ENCODE measurements at places on chromosomes 13 and 19. TPM values are rescaled to one million over a fixed set of nuclear protein-coding genes. Genes with fewer than 3 reads are reported as not detected.

Gene METTL21C
- total RNA-seq: not detected

Gene LGALS14
- not detected for total RNA-seq

Gene CCDC122
- 16.8 TPM for total RNA-seq

Gene PLVAP
- 9.1 TPM for total RNA-seq

Gene TGFBR3L
- not detected for total RNA-seq

DNA sequence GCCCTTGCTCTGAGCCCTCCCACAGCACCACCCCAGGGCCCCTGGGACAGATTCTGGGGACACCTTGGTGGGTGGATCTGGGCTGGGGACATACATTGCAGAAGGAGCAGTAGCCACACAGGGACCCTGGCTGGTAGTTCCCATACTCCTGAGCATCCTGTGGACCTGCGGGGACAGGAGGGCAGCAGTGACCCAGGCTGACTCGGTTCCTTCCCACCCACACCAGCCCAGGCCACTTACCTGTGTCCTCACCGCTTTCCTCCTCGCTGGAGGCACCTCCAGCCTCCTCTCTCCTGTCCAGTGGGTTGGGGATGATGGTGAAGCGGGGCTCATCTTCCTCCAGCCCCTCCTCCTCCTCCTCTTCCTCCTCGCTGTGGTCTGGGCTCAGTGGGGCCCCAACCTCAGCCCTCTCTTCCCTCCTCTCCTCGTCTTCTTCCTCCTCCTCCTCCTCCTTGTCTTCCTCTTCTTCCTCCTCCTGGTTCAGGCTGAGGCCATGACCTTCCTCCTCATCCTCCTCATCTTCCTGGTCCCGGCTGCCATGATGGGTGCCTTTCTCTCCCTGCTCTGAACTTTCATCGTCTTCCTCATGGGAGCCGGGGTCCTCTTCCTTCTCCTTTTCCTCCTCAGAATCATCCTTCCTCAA is 1.9 kb downstream of the HRC start:
- DNase-seq: no peak

DNA sequence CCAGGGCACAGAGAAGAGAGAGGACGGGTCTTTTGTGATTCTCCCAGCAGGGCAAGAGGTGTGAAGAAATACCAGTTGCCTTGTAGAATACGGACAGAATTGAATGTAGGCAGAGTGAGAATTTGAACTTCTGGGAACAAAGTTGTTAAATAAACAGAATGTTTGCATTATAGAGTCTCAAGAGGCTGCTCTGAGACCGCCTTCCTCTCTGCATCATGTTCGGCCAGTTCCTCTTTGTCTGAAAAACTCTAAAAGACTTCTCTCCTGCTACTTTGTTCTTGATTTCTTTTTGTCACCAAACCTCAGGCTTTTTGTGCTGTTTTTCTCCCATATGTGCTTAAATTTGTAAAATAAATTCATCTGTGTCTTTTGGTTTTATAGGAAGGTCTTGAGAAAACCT is 256.4 kb downstream of the DLEU7 start:
- no peak for DNase-seq

DNA sequence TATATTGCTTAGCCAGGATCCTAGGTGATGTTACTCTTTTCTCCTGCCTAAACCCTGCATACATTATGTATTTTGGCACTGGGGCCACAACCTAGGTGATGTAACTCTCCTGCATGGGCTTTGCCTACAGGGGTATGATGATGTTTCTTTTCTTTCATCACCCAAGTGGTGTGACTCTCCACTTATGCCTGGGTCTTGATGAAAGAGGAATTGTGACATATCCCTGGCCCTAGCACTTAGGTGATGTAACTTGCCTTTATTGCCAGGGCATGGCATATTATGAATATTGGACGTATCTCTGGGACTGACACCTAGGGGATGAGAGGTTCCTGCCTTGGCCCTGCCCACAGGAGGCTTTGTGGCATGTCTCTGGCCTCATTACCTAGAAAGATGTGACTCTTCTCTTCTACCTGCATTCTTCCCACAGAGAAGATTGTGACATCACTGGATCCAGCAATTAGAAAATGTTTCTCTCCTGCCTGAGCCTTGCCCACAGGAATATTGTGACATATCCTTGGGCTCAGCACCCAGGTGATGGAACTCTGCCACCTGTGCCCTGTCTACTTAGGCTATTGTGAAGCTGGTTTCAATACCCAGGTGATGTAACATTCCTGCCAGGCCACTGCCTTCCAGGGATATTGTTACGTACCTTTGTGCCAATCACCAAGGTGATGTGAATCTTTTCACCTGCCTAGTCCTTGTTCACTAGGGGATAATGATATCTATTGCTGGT is 27.3 kb upstream of the ZNF254 start:
- DNase-seq: no peak

DNA sequence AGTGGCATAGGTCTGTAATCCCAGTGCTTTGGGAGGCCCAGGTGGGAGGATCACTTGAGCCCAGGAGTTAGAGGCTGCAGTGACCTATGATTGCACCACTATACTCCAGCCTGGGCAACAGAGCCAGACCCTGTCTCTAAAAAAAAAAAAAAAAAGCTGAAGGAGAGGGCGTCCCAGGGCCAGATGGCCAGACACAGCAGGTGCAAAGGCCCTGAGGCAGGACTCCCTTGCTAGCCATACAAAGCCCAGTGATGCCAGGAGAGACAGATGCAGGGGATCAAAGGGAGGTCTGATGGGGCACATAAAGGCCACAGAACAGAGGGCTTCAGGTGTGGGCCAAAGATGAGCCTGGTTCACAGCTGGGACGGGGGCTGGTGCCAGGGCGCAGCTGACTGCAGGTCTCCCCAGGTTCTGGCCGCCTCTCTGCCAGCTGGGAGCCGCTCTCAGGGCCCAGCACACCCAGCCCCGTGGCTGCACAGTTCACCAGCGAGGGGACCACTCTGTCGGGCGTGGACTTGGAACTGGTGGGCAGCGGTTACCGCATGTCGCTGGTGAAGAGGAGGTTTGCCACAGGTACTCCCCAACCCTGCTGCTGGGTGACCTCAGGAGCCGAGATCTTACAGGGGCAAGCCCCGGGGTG is 7.5 kb upstream of the B3GNT3 start:
- no peak for DNase-seq

DNA sequence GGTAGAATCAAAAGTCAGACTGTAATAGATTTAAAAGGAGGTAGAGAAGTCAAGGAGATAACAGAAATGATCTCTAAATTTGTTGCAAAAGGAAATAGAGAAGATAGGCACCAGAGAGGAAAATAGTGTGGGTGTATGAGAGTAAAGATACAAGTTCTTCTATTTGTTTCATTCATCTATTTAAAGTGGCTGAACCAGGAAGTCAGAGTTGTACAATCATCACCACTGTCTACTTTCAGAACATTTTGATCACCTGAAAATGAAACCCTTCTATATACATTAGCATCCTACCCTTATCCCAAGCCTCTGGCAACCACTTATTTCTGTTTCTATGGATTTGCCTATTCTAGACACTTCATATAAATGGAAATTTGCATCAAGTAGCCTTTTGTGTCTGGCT is 36.7 kb downstream of the INTS6 start:
- no peak for DNase-seq

Measured in esophagus squamous epithelium (tissue), 5 donors.